ENCODE measurements at places on chromosomes 12 and 14. TPM values are rescaled to one million over a fixed set of nuclear protein-coding genes. Genes with fewer than 3 reads are reported as not detected.

The GPRC5D gene
- total RNA-seq, result not detected

GRCh38 chr14:54447231-54447692 lies 6.1 kb upstream of the CNIH1 start:
- no peak for DNase-seq

DNA sequence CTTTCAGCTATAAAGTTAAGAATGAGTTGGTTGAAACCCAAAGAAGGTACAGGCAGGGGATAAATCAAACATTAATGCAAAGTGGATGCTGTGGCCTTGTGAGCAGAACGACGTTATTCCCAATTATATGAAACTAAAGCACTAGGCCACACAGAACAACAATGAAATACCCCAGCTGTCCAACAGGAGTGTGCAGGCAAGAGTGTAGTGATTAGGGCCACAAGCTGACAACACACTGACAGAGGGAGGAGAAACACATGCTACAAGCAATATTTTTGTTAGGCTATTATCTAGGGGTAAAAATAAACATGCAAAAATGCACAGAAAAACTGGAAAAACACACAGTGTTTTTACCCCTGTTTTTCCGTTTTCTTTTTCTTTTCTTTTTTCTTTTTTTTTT lies 15.0 kb downstream of the MAP3K9 start:
- no peak for DNase-seq

GRCh38 chr12:71392521-71393145 lies 47.0 kb upstream of the LGR5 start:
- DNase-seq, result no peak

DNA sequence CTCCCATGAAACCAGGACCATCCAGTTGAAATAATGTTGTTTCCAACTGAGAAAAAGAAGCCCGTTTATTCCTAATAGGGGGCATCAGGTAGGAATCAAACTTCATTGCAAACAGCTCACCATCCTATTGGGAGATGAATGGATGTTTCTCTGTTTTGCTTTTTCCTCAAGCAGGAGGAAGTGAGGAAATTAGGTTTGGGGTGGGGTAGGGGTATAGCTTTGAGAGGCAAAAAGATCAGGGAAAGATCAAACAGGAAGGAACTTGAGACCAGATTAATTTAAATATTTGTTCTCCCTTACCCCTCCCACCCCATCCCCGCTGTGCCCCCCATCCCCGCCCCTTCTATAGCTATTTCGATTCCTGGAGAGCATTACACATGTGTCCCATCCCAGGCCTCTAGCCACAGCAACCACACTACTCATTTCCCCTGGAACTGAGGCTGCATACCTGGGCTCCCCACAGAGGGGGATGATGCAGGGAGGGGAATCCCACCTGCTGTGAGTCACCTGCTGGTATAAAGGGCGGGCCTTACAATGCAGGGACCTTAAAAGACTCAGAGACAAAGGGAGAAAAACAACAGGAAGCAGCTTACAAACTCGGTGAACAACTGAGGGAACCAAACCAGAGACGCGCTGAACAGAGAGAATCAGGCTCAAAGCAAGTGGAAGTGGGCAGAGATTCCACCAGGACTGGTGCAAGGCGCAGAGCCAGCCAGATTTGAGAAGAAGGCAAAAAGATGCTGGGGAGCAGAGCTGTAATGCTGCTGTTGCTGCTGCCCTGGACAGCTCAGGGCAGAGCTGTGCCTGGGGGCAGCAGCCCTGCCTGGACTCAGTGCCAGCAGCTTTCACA lies at the start of gene IL23A:
Gene IL23A (plus strand): TSS at position 577 of the 850 bp plus-strand sequence. CDS start 161 bp downstream, at position 738.
- no peak for DNase-seq

GRCh38 chr12:76679778-76680177 lies 84.1 kb upstream of the ZDHHC17 start:
- no peak for DNase-seq
